SJCRH30 (cell line): ENCODE measurements at places on chromosomes 3 and 15. TPM values are rescaled to one million over a fixed set of nuclear protein-coding genes. Genes with fewer than 3 reads are reported as not detected.
A peak's percentile ranks its signal among the peaks of the same experiment; 100 is the strongest.

GRCh38 chr3:170511371-170511770 is 74.5 kb downstream of the SLC7A14 start:
- DNase-seq, result no peak

DNA sequence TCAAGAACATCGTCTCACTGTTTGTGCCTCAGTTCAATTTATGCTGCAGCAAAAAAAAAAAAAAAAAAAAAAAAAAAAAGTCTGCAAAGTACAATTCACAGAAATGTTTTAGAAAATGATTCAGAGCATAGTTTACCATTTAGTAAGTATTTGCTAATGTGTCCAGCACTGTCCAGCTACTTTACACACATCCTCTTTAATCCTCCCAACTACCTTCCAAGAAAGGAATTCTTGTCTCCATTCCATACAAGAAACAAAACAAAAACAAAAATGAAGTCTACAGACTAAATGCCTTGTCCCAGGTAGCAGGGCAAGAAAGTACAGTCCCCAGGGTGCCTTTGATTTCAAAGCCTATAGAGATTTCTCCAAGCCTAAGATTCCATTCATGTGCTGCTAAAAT is 38.9 kb upstream of the SNTN start:
- DNase-seq, result no peak

Gene DLEC1
- not detected in 2 replicates for total RNA-seq

Gene HYKK
- 8.9 and 11.4 TPM in 2 replicates for total RNA-seq

GRCh38 chr15:45050587-45050986 is 27.6 kb downstream of the SORD start:
- DNase-seq, result no peak

Gene TEX9
- 3.4 and 4.4 TPM in 2 replicates for total RNA-seq

DNA sequence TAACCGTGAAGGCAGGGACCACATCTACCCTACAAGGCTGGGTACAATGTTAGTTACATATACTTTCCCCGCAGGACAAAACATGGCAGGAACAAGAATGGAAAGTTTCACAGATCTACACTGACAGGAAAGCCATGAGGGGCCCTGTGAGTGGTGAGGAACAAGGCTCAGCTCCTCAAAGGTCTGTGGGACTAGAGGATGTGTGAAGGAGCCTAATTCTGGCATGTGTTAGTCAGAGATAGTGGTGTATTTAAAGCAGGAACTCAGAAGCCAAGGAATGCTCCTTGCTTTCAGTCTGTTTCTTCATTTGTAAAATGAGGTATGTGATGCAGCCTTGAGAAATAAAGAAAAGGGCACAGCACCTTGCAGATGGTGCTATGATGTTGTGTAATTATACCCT is 25.1 kb downstream of the ETV5 start:
- DNase-seq, result no peak

DNA sequence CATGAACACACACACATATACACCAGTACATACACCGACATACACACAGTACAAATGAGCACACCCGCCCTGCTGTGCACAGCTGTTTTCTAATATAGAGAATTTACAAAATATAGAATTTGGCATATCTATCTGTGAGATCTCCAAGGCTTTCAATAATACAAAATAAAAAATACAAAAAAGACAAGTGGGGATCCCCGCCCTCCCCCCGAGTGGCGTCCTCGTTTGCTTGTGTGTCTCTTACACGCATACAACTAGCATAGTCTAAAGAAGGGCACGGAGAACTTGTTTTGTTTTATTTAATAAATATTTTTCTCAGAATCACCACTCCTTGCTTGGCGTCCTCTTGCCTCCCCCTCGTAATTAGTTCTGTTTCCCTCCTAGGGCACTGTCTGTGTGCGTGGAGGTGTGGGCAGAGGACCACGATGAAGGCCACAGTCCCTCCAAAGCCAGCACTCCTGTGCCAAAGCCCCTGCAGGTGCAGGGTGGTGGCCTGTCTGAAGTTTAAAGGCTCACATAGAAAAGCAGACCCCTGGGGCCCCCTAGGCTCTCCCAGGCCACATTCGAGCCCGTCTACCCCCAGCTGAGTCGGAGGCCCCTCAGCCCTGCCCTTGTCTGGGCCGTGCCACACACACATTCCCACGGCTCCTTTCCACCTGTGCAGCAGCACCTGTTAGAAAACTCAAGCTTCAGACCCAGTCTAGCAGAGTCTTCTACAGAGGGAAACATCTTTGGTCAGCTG is 82.1 kb downstream of the SEC22A start:
- DNase-seq, result no peak

- DNase-seq, result peak; percentile 27
These were observed 263.3 kb downstream of the ABHD5 start for GRCh38 chr3:43953814-43954692.

GRCh38 chr3:62882676-62883200 is 7.5 kb upstream of the CADPS start:
- no peak for DNase-seq

DNA sequence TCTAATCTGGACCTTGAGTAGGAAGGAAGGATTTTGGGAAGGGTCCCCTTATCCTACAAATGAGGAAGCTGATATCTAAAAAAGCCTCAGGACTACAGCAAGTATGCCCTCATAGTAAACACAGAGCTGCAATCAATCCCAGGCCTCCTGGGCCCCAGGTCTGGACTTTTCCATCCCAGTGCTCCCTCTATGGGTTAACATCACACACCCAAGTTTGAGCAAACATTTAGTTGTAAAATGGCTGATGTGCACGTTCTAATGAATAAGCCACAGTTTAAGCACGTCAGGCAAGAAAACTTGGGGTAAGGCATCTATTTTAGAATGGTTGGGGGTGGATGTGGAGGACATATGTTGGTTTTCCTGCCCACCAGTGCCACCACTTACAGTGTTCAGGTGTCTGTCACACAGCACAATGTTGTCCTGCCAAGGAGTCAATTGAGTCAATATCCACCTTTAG is 44.3 kb upstream of the UBE2E1 start:
- peak; percentile 54 for DNase-seq

DNA sequence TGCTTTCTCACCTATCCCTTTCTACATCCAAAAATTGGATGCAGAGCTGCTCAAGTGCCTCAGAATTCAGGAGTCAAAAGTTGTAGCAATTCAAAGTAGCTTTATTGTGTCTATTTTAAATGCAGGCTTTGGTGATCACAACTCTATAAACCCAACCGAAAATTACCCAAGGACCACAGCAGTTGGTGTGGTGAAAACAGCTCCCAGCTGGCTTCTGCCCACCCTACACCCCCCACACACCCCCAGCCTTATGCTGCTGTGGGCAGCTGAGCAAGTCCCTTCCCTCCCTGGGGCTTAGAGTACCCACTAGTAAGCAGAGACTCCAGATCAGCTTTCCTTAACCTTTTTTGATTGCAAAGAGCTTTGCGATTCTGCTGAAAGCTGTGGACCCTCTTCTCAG is 5.8 kb upstream of the HES1 start:
- DNase-seq, result peak; percentile 46

GRCh38 chr3:149571381-149571780 is 86.4 kb downstream of the WWTR1 start:
- no peak for DNase-seq

- no peak for DNase-seq
These were observed 3.1 kb downstream of the TSPAN3 start for GRCh38 chr15:77067691-77068367.

DNA sequence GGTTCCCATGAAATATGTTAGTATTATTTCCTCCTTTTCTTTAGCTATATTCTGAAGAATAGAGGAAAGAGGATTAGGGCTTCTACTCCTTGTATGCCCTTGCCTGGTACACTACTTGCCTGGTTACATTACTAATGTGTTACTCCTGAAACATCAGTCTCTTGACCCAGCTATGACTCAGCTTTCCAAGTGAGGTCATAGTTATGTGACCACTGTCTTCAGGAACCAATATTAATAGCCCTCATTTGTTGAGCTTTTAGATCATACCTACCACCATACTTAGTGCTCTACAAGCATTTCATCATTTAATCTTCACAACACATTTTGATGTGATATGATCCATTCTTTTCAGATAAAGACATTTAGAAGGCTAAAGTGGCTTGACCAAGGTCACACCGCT is 60.3 kb downstream of the CMSS1 start:
- DNase-seq, result peak; percentile 46

- DNase-seq, result no peak
These were observed 26.2 kb upstream of the EPHB1 start for GRCh38 chr3:134768837-134769236.

Gene IL5RA
- not detected in 2 replicates for total RNA-seq

Gene KLHL6
- not detected in 2 replicates for total RNA-seq

GRCh38 chr15:78709263-78709882 is 68.4 kb upstream of the CHRNB4 start:
- peak; percentile 61 for DNase-seq

DNA sequence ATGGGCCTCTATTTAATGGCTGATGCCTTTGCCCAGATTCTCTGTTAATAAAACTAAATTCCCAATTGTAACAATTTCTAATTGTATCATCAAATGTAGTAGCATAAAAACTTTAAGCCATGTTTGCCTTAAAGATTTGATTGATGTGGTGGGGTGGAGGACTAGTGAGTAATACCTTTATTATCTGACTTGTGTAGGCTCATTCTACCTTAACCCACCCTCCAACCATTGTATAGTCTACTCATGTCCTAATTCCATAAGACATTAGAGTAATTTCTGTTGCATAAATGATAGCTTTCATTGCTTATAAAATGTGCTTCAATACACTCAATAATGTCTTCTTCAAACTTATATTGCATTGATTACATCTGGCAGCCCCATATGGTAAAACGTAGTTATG is 25.8 kb downstream of the SERPINI1 start:
- no peak for DNase-seq

GRCh38 chr3:64595253-64595694 is 92.5 kb downstream of the ADAMTS9 start:
- DNase-seq, result peak; percentile 12

DNA sequence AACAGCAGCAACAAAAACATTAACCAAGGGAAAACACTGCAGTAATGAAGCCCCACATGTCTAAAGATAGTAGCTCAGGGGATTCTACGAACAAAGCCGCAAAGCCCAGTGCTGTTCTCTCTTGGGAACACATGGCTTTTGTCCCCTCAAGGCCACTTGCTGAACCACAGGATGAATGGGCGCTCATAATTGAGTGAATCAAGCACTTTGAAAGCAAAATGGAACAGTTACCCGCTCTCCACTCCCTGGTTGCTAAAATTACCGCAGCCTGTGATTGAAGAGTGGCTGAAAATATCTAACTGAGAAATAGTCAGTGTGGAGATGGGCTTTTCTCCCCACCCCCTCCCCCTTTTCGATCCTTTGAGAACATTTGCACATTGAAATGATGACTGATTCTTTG is 39.6 kb downstream of the RASGRF1 start:
- no peak for DNase-seq

- no peak for DNase-seq
These were observed 311.9 kb downstream of the PLOD2 start for GRCh38 chr3:145849115-145849514.

Gene GOLGA8S
- total RNA-seq, result 0.02 TPM in 1 of 2 replicates, not detected in the other

Gene KBTBD8
- total RNA-seq, result 3.2 and 3.7 TPM in 2 replicates

Gene RHCG
- total RNA-seq, result not detected in 2 replicates

GRCh38 chr15:80199869-80200268 is 47.1 kb downstream of the FAH start:
- DNase-seq, result no peak

Gene MLF1
- total RNA-seq, result 19.3 and 21.2 TPM in 2 replicates

DNA sequence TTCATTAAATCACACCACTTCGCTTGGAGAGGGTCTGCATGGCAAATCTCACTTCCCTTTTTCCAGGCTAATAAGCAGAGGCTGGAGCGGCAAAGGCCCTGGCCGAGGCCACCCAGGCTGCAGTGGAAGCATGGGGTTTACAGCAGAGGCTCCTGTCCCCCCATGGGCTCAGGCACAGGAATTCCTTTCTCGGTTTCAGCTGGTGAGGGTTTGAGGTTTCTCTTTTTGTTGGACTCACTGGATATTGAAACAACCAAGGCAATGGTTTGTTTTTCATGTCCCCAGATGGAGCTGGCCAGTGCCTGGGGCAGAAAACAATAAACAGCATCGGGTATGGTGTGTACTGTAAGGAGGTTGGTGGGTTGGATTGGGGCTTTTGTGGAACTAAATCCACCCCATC is 175.6 kb upstream of the RASGRP1 start:
- DNase-seq, result peak; percentile 82

Gene ETFA
- 139 TPM in 2 replicates for total RNA-seq

Gene DGKG
- total RNA-seq, result 0.08 and 0.10 TPM in 2 replicates

Gene HTD2
- 8.8 TPM in 2 replicates for total RNA-seq

Gene GASK1A
- not detected in 2 replicates for total RNA-seq

DNA sequence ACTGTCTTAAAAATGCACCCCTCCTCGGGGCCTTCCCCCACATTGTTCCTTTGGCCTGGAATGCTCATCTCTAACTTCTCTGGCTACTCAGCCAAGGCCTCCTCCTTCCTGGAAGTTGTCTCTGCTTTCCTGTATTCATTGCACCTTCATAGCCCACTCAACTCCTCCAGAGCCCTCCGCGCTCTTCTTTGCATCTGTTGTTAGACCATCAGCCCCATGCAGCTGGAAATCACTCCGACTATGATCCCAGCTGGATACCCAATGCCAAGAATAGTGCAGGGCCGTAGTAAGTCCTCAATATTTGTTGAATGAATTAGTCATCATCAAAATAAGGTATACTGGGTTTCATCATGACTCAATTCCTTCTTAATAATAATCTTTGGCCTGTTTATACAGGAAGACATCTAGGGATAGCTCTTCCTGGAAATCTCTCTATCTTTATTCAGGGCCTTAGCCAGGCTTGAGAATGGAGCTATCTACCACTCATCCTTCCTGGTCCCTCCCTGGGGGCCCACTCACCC is 112.7 kb downstream of the SYNPR start:
- no peak for DNase-seq

DNA sequence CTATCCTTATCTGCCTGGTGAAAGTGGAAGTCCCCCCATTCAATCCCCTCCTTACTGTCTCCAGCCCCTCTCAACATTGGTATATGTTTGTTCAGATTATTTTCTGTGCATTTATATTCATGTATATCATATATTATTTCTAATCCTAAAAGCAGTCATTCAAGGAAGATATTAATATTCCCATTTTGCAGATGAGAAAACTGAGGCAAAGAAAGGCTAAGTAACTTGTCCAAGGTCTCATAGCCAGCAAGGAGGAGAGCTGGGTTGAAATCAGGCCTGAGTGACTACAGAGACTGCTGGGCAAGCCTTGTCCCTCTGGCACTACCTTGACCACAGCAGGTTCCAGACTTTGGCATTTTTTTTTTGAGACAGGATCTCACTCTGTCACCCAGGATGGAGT is 29.0 kb downstream of the FOXL2NB start:
- DNase-seq, result no peak

Gene PRR20G
- total RNA-seq, result not detected in 2 replicates
